ENCODE measurements at places on chromosomes 3 and 15.

DNA sequence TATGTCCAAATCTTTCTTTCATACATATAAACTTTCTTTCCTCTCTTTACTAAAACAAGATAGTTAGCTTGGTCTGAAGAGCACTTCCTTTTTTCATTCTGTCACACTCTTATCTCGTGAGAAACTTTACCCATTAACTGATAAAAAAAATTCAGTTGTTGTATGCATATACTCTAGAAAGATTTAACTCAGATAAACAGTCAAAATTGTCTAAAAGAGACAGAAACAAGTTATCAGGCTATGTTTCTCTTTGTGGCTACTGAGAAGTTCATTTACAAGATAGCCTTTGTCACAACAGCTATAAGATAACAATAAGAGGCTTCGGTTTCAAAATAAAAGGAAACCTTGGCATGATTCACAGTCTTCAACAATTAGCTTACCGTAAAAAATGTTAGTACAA, 235.7 kb upstream of the ATP10A start:
- no peak for DNase-seq

DNA sequence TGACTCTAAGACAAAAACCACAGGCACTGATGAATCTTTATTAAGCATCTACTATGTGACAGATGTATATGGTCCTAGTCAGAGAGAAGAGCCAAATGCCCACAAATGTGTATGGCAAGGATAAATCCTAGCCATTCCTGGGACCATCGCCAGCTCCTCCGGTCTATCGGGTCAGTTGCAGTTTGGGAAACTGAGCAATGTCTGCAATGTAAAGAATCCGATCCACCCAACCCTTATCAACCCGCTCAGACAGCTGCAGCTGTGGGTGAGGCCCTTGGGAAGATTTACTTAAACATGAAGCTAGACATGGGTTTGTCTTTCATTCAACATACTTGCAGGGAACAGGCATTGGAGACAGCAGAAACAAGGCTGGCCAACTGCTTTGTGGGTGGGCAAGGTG, 40.5 kb upstream of the CDV3 start:
- DNase-seq = peak; percentile 76

DNA sequence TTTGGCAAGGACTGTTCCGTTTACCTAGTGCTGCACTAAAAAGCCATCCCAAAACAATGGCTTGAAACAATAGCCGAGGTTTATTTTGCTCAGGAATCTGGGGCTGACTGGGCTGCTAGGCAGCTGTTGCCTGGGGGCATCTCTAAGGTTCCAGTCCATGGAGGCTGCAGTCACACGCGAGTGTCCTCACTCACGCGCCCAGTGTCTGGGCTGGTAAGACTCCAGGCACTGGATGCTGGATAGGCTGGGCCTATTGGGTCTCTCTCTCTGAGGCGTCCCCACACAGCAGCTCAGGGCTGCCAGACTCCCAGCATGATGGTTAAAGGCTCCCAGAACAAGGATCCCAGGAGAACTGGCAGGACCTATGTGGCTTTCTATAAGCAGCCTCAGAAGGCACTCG, 34.2 kb downstream of the ALS2CL start:
- DNase-seq = no peak

GRCh38 chr3:50358355-50358910, 888 bp downstream of the TMEM115 start:
- DNase-seq = no peak

- no peak for DNase-seq
Observed at GRCh38 chr15:40456299-40456712, 14.5 kb upstream of the CHST14 start.

DNA sequence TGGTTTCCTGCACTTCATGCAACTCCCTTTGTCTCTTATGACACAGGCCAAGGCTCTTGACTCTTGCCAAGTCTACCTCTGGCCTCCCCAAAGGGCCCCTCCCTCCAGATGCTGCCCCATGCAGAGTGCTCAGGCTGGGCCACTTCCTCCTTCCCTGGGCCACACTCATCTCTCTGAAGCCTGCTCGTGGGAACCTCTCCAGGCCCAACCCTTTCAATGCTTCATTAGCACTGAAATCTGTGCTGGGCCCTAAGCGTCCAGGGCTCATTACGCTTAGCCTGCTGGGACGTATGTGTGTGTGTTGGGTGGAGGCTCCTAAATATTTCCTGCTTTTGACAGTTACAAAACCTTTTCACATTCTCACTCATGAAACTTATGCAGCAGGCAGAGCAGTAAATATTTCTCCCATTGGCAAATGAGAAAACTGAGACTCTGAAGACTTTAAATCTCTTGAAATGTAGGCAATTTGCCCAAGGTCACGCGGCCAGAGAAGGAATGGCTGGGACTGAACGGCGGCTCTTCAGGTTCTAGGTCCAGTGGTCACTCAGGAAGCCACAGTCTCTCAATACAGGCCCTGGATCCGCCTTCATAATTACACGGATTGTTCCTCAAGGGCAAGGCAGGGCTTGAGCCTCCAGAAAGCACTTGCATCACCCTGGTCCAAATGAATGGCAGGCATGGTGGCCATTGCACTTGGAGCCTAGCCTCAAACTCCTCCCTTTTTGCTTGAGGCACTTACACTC, 241.7 kb upstream of the HES1 start:
- DNase-seq = no peak

GRCh38 chr15:34349769-34350168, 6.7 kb downstream of the NUTM1 start:
- DNase-seq = no peak

All from iris pigment epithelial cell (primary cell).